ENCODE measurements at places on chromosomes 13 and 19. TPM values are rescaled to one million over a fixed set of nuclear protein-coding genes. Genes with fewer than 3 reads are reported as not detected.

- no peak for DNase-seq
These were observed 1.0 kb upstream of the ETHE1 start for GRCh38 chr19:43527860-43528622.

- no peak for DNase-seq
These were observed 203.0 kb downstream of the DIAPH3 start for GRCh38 chr13:59960683-59961082.

- DNase-seq: no peak
These were observed 4.2 kb downstream of the PTGIR start for GRCh38 chr19:46620716-46621115.

DNA sequence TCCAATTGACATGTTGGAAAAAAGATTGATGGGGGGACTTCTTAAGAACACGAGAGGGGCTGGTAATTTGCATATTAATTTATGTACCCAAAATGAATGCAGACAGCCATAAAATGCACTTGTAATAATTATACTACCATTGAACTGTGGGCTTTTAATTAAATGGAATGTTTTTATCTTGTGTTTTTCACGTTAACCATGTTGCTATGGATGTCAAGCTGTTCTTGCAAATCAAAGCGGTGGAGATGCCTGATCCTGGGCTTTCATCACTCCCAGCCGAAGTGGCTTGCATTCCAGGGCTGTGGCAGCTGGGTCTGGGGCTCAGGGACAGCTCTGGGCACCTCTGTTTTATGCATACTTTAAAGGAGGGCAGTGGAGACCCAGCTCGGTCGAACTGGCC is 179.4 kb upstream of the TMTC4 start:
- DNase-seq: no peak

GRCh38 chr13:22735011-22735995 is 445.5 kb upstream of the SGCG start:
- no peak for DNase-seq

GRCh38 chr19:55406826-55407549 is 600 bp downstream of the UBE2S start:
- DNase-seq: no peak

- no peak for DNase-seq
These were observed 834.9 kb downstream of the OLFM4 start for GRCh38 chr13:53863520-53863919.

- DNase-seq: peak; percentile 59
These were observed 557 bp downstream of the PSPC1 start for GRCh38 chr13:19782049-19782726.

GRCh38 chr19:52993342-52994178 is 20.2 kb upstream of the ERVV-1 start:
- peak; percentile 87 for DNase-seq

DNA sequence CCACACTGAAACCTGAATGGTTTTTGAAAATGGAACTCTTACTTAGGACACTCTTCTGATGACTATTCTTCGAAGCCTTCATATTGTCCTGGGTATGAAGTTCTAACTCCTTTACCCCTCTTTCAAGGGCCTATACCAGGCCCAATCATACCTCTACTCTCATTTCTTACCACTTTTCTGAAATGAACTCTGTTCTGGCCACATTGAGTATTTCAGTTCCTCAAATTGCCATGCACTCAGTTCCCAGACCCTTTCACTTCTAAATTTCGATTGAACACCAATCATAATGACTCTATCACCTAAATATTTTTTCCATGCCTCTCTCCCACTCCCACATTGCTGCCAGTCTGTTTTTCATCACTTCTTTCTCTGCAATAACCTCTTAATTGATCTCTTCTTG is 53.7 kb downstream of the LACC1 start:
- DNase-seq: no peak

DNA sequence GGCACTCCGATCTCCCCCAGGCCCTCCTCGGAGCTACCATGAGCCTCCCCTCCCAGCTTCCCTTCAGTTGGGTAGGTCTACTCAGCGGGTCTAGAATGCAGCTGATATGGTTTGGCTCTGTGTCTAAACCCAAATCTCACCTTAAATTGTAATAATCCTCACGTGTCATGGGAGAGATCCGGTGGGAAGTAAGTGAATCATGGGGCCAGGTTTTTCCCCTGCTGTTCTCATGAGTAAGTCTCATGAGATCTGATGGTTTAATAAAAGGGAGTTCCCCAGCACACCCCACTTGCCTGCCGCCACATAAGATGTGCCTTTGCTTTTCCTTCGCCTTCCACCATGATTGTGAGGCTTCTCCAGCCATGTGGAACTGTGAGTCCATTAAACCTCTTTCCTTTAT is 14.5 kb upstream of the DOCK9 start:
- DNase-seq: no peak

- no peak for DNase-seq
These were observed 49.8 kb downstream of the ACSBG2 start for GRCh38 chr19:6185093-6185834.

- DNase-seq: no peak
These were observed 3.9 kb upstream of the SIX5 start for GRCh38 chr19:45772912-45773311.

DNA sequence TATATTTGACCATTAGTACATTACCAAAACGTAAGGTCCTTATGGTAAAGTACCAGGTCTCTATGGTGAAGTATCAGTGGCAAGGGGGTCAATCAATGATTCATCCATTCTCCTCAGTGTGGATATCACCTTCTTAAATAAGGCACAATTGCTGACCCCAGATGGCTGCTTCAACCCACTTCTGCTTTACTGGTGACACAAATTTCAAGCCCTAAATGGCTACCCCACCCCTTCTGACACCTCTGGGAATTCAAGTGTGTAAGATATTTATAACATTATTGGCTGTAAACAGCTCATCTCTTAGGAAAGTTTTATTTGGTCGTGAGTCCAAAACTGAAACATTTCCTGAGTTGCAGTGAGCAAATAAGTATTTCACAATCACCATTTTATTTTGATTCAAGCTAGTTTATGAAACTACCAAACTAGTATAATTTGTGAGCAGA is 7.9 kb upstream of the WBP4 start:
- no peak for DNase-seq

DNA sequence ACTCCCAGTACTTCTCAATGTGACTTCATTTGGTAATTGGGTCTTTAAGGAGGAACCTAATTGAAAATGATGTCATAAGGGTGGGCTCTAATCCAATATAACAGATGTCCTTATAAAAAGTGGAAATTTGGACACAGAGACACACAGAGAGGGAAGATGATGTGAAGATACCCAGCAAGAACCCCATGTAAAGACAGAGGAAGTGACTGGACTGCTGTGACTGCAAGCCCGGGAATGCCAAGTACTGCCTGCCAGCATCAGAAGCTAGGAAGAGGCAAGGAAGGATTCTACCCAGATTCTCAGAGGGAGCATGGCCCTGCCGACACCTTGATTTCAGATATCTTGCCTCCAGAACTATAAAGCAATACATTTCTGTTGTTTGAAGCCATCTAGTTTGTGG is 239.3 kb downstream of the KCTD12 start:
- DNase-seq: no peak

GRCh38 chr19:51078731-51079130 is 4.0 kb downstream of the KLK14 start:
- no peak for DNase-seq

The CCDC70 gene
- polyA plus RNA-seq: 175 TPM

Data from testis (tissue), 5 donors.